Activated CD4-positive, alpha-beta memory T cell treated with anti-CD3 and anti-CD28 coated beads for 36 hours (primary cell): ENCODE measurements at places on chromosomes 16 and 17.
A peak's percentile ranks its signal among the peaks of the same experiment; 100 is the strongest.

GRCh38 chr17:46773676-46774075 is 44.8 kb downstream of the WNT3 start:
- no peak for DNase-seq

DNA sequence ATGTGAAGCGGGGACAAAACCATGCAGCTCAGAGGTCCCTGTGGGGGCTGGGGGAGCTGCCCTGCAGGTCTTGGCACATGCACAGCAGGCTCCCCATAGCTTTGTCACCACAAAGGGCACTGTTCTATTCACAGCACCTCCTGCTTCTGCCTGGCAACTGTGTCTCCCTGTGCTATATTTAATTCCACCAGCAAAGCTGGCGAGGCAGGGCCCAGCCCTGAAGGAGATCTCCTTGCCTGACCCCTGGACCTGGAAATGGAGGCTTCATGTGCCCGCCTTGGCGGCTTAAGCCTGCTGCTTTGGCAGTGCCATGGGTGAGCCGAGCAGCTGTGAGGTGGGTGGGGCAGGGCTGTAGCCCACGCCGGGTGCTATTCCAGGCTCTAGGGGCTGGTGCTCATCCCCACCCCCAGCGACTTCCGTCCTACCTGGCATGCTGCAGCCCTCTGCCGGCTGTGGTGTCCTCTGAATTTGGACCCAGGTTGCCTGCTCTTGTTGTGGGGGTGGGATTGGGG is 6.8 kb downstream of the LDHD start:
- peak; percentile 45 for DNase-seq

DNA sequence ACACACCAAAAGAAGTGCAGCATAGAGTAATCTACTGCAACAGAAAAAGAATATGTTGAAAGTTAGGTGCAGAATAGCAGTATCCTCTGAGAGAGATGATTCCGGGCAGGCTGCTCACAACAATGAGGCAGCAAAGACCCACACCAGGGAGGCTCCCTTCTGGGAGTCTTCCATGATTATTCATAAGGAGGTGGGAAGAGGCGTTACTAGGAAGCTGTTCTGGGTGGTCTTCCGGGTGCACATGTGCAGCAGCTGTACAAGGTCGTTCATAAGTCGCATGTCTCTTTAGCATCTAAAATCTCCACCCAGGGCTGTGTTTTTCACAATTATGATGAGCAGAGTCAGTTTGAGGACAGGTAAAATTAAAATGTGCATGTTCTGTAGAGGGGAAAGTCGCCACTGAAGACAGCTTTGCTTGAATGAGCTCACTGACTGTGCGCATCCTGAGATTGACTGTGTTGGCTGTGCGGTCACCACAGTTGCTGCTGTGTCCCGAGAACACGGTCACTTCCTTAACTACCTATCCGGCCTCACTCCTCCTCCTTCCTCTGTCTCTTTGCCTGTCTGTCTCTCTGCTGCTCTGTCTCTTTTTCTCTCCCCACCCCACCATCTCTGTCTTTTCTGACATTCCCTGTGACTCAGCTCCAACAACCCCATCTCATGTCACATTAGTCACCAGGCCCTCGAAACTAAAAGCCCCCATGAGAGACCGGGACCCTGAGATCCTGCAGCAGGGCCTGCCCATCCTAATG is 125.5 kb upstream of the HSBP1 start:
- DNase-seq, result no peak

DNA sequence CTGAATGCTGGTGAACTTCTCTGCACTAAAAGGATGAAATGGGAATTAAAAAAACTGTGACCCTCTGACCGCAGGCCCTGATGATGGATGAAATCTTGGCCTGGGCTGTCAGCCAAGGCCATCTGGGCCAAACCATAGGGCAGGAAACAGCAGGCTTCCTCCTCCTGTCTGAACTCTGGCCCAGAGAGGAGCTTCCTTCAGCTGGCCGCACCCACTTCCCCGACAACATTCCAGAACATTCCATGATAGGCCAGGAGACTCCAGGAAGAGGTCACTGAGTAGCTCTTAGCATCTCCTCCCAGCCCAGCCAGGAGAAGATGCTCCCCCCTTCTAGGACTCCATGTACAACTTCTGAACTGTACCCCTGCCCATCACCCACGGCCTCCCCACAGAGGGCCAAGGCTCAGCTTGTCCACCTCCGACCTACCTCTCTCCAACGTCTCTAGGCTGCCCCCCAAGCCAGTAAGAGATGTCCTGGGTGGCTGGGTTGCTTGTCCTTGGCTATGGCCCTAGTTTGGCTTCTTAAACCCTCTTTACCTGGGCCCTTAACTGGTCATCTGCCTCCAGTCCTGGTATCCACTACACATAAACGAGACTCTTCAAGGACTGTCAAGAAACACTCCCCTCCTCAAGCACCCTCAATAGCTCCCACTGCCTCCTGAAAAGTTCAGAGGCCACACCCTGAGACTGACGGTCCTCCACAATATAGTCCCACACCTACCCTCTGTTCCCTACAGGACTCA is 1.7 kb downstream of the RPH3AL start:
- no peak for DNase-seq

DNA sequence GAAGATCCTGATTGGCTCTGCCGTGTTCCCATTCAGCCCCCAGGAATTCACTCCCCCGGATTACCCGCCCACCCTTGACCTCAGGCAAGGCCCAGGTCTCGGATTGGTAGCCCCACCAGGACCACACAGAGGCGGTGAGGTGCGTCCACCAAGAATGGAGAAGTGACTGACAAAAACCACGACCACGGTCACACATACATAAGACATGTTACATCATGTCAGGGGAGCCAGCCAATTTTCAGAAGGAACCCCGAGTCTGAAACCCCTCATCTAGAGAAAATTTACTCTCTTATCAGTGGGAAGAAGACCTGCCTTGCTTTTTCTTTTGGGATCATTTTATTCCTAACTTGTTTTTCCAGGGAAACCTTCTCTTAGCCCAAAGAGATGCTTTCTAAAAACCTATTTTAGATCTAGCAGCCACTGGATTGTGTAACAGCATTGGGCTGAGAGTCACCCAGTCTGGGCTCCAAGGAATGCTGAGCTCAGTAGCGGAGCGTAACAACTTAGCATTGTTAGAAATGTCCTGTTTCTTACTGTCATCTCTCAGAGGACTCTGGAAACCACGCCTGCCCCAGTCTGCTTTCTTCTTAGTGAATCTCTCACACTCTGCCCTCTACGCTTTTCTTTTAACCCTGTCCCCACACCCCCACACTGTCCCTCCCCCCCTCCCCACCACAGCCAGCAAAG is 164.1 kb downstream of the CMIP start:
- DNase-seq, result no peak

- no peak for DNase-seq
Measured at GRCh38 chr16:65010125-65010524, 111.7 kb downstream of the CDH11 start.
